Umbilical cord (tissue), 2 donors: ENCODE measurements at places on chromosomes 12 and 14. TPM values are rescaled to one million over a fixed set of nuclear protein-coding genes. Genes with fewer than 3 reads are reported as not detected.

The LMO3 gene
- total RNA-seq = 104 TPM

The IL26 gene
- total RNA-seq = not detected

The TPCN1 gene
- total RNA-seq = 9.1 TPM

The IL23A gene
- total RNA-seq = 6.0 TPM

The TAS2R46 gene
- total RNA-seq = 17.3 TPM

The RHOF gene
- total RNA-seq = 15.9 TPM

The CDK2 gene
- 16.6 TPM for total RNA-seq

The LGR5 gene
- total RNA-seq = 4.1 TPM

The MARCHF9 gene
- 7.7 TPM for total RNA-seq

The TAS2R31 gene
- 32.5 TPM for total RNA-seq

The BATF gene
- 2.2 TPM for total RNA-seq

The CLEC1B gene
- total RNA-seq = 9.4 TPM

The NOVA1 gene
- 51.5 TPM for total RNA-seq

The CCDC175 gene
- 0.96 TPM for total RNA-seq

The HSPB8 gene
- 35.6 TPM for total RNA-seq

The TAS2R7 gene
- total RNA-seq = 2.9 TPM

The CFAP54 gene
- total RNA-seq = 17.1 TPM

The LHX5 gene
- total RNA-seq = not detected

The HDAC7 gene
- 23.6 TPM for total RNA-seq

The ATF7IP gene
- total RNA-seq = 49.6 TPM

The COX14 gene
- 42.9 TPM for total RNA-seq

The AHNAK2 gene
- total RNA-seq = 59.0 TPM

The VPS29 gene
- 64.3 TPM for total RNA-seq

The ACRBP gene
- 2.9 TPM for total RNA-seq

The SALL2 gene
- 1.7 TPM for total RNA-seq

The TDRD9 gene
- total RNA-seq = 0.96 TPM

The RAB2B gene
- 39.2 TPM for total RNA-seq

The GPHB5 gene
- total RNA-seq = not detected

The ZNF219 gene
- 43.3 TPM for total RNA-seq

The LRRC10 gene
- 0.24 TPM for total RNA-seq

The ASB2 gene
- 35.4 TPM for total RNA-seq

The GCH1 gene
- 7.9 TPM for total RNA-seq
